ENCODE measurements at places on chromosomes 3 and 15.

GRCh38 chr3:101303836-101304235 is 16.5 kb downstream of the IMPG2 start:
- DNase-seq = no peak

- DNase-seq = peak; percentile 21
Observed at GRCh38 chr15:85404176-85404917, 23.9 kb downstream of the AKAP13 start.

DNA sequence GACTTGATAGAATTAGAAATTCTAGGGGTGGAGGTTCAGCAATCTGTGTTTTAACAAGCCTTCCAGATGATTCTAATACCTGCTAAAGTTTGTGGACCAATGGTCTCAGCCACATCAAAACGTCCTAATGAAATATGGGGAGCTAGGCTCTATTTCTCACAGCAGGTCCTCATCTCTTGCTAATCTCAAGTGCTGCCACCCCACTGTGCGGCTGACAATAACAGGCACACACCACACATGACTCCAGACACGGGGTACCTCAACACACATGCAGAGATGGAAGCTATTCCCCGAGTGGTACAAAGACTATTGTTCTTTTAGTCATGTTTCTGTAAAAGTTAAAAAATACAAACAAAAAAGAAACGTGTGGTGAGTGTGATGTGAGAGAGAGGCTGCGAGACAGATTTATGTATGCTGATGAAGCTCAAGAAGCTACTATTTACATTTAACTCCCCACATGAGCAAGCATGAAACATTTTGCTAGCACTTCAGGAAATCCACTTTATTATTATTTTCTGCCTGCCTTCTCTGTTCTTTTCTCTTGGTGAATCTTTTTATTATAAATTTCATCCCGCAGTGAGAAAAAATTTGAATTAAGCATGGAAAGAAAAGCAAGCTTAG is 405.6 kb downstream of the MAGI1 start:
- no peak for DNase-seq

DNA sequence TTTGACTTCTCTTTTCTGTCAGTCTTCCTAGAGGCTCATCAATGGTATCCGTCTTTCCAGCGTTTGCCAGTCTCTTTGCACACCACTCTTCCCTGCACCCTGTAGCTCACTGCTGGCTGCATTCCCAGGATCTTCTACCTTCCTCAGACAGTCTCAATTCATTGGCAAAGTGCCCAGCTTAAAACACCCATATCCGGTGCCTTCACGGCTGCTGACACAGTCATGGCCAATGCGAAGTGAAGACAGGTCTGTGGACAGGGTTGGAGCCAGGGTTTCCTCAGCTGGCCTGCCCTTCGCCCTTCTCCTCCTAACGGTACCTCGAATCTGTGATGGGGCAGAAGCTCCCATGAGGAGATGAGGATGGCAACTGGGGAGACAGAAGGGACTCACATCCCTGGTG is 36.1 kb downstream of the PTH1R start:
- DNase-seq = peak; percentile 55
